ENCODE measurements at places on chromosomes 12 and 14.
A peak's percentile ranks its signal among the peaks of the same experiment; 100 is the strongest.

DNA sequence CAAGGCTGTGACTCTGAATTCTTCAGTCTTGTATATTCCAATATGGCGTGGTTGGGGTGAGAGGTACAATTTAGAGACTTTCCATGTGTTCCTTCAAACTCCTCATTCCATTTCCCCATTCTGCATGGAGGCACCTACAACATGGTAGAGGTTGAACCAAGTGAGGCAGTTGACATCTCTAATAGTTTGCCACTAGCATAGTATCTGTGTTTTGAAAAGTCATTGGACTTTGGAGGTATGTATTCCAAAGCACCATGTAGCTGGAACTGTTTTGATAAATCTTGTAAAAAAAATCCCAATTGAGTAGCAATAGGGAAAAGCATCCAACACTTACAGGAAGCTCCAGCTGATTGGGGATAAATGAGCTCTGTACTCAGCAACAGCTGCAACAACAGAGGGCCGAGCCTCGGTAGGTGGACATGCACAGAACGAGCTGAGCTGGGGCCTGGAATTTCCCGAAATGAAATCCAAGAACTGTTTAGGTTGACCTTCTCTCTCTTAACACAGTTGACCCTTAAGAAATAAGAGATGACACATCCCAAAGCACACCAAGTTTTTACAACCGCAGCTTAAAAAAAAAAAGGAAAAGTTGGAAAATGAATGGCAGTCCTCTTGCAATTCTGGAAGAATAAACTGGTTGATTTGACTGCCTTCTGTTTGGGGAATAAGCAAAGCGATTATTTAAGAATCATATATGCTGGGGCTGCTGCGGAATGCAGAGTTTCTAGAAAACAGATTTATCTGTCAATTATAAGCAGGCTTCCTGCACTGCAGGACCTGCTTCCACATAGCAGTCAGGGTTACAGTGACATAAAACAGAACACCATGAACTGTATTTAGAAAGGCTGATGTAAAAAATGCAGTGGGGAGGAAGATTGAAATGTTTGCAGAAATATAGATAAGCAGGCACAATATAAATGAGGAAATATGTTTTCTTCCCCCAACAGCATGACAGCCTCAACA is 194.6 kb upstream of the KRR1 start:
- no peak for DNase-seq

DNA sequence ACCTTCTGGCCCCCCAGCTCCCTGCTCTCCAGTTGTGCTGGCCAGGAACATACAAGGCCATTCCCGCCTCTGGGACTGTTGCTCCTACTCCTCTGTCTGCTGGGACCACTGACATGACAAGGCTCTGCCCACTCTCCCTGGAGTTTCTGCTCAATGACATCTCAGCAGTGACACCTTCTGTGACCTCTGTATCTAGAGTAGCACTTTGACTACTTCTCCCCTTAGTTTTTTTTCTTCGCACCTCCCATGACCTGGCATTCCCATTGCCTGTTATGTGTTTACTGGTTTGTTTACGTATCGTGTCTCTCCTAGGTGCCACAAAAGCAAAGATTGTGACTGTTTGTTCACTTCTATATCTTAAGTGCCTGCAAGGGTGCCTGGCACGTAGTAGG is 40.1 kb upstream of the TMEM263 start:
- no peak for DNase-seq

GRCh38 chr12:4320497-4320852 is 538 bp upstream of the TIGAR start:
- DNase-seq = no peak

DNA sequence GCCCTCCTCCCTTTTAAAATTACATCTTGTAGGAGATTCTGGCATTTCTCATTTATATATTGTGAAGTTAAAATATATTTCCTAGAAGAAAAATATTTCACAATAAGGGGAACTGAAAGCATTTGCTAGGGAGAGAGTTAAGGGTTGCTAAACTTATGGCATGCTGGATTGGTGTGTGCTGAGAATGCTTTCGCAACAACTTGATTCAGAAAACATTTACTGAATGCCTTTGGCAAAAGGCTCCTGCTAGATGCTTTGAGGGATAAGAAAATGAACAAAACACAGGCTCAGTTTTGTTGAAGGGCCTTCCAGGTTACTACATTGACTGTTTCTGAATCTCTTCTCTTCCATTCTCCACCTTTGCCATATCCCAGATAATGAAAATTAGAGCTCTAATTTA is 67.5 kb downstream of the DIP2B start:
- no peak for DNase-seq

GRCh38 chr14:89491711-89492381 is 74.8 kb upstream of the FOXN3 start:
- no peak for DNase-seq

DNA sequence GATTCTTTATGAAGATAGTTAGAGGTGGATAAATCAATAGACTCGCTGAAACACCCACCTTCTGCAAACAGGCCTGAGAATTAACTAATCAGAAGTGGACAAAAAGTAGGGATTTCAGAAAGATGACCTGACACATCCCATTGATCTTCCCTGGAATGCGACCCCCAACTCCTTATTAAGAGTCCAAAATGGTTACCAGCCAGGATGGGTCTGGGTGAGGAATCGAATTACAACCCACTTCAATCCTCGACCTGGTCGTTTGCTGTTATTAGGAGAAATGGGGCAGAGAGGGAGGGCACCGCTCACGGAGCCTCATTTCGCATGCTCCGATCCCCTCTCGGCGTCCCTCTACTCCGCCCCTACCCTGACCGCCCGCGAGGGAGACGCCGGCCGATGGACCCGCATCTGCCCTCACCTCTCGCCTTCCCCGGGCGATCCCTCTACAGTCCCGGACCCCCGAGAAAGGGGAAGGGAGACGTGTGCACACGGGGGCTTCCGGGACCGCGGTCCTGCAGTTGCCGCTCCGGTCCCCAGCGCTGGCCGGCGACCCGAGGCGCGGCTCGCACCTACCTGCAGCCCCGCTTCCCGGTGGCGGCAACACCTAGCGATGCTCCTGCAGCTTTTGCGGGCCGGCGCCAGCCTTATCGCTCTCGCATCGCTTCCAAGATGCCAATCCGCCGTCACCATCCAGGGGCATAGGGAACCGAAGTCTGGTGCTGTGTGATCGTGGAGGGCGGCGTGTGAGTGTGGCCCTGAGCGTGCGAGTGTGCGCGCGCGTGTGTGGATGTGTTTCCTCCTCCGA is 69.3 kb upstream of the USP15 start:
- DNase-seq = no peak

DNA sequence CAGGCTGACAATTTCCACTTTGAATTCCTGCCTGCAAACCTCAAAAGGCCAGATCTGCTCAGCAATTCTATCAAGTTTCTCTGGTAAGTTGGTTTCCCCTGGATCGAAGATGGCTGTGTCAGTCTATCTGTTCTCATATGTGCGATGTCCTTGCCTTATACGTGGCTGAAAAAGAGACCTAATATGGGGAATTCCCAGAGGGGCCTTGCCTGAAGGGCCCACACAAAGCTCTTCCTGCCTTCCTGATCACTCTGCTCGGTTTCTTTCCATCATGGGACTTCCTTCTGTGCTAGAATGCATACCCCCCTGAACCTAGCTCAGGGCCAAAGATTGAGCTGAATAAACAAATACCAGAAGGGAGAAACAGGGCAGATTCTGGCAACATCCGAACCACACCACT is 13.2 kb downstream of the TCL1B start:
- no peak for DNase-seq

DNA sequence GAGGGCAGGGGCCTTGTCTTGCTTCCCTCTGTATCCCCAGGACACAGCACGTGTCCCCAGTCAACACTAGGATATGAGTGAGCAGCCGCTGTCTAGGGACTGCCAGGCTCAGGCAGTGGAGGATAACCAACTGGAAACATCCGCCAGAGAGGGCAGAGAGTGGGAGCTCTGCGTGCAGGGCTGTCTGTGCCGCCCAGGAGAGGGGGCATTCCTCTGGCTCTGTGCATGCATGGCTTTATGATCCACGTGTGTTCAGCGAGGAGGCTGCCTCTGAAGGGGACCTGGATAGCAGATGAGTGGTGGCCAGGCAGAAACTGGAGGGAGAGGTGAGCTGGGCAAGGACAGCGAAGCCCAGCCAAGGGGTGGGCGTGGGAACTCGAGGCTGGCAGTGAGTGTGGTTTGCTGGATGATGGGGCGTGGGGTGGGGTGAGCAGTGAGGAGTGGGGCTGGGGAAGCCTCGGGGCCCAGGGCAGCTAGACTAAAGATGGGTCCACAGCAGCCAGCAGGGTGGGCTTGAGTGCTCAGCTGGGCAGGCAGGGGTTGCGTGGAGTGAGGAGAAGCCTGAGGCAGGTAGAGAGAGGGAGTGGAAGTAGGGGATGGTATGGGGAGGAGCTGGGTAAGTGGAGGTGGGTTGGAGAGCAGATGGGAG is 72.9 kb downstream of the PRIMA1 start:
- no peak for DNase-seq

GRCh38 chr12:43060742-43061141 is 471.2 kb upstream of the PRICKLE1 start:
- no peak for DNase-seq

DNA sequence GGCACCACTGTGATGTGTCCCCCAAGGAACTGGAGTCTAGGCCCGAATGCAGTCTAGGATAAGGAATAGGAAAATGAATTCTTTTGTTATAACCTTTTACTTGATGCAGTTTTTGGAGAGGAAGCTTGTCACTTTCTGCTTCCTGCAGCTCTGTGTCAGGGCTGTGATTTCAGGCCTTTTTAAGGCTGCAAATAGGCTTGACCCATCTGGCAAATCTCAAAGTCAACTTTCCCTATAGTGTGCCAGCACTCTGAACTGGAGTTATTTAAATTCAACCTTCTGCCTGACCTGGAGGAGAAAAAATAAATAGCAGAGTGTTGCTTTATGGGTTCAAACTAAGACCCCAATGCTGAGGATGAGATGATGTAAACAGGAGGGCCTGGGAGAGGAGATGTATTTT is 51.8 kb upstream of the CEP83 start:
- DNase-seq = no peak

DNA sequence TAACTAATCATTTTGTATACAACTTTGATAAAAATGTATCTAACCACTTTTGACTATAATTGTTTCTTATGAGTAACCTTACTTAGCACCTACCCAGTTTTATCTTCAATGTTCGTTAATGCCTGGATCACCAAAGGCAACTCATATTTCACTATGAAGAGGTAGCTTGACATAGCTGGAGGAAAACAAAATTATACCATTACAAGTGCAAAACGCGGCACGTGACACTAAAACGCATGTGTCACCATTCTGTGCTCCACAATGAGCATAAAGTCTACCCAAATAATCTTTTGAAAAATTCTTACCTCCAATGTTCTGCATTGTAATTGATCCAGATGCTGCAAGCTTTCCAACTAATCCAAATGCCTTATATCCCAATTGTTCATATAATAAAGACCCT is 5.8 kb downstream of the SLC38A2 start:
- no peak for DNase-seq

GRCh38 chr12:92210071-92210470 is 64.4 kb upstream of the BTG1 start:
- no peak for DNase-seq

DNA sequence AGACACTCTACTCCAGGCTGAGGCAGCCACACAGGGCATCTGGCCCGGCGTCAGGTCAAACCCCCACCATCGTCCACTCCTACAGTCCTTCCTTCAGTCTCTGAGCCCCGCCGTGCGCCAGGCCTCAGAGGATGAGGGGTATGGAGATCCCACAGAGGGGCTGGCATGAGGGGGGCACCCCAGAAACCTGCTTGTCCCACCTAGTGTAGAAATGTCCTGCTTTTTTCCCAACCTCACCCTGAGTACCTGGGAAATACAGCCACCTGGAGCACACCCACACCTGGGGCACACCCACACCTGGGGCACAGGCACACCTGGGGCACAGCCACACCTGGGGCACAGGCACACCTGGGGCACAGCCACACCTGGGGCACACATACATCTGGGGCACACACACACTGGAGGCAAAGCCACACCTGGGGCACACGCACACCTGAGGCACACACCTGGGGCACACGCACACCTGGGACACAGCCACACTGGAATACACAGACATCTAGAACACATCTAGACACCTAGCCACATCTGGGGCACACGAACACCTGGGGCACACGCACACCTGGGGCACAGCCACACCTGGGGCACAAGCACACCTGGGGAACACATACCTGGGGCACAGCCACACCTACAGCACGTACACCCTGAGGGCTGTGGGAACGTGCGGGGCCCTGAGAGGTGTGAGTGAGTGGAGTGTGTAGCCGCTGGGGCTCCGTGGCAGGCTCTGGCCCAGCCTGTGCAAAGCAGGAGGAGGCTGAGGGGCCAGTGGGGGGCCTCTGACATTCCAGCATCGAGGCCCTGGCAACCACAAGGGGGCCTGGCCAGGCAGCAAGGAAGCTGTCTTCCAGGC is 18.4 kb downstream of the AKT1 start:
- no peak for DNase-seq

DNA sequence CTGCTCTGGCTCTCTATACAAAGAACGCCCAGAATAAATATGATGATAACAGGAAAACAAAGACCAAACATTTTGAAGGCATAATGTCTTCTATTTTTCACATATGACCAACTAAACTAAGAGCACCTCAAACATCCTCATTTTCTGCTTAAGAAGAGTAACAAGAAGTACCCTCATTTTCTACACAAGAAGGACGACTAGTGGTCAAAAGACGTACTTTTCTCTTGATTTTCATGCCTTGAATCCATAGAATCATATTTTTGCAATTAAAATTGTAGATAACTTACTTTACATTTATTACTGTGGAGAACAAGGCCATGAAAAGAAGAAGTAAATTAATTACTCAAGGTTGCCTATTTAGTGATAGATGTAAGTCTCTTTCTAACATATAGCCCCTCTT is 358.6 kb downstream of the DUSP6 start:
- DNase-seq = no peak

- no peak for DNase-seq
Observed at GRCh38 chr12:62846491-62846890, 88.5 kb downstream of the PPM1H start.

GRCh38 chr14:49946320-49947141 is 53.6 kb downstream of the ARF6 start:
- DNase-seq = peak; percentile 28

GRCh38 chr14:70622111-70622712 is 19.5 kb upstream of the TTC9 start:
- DNase-seq = peak; percentile 52

DNA sequence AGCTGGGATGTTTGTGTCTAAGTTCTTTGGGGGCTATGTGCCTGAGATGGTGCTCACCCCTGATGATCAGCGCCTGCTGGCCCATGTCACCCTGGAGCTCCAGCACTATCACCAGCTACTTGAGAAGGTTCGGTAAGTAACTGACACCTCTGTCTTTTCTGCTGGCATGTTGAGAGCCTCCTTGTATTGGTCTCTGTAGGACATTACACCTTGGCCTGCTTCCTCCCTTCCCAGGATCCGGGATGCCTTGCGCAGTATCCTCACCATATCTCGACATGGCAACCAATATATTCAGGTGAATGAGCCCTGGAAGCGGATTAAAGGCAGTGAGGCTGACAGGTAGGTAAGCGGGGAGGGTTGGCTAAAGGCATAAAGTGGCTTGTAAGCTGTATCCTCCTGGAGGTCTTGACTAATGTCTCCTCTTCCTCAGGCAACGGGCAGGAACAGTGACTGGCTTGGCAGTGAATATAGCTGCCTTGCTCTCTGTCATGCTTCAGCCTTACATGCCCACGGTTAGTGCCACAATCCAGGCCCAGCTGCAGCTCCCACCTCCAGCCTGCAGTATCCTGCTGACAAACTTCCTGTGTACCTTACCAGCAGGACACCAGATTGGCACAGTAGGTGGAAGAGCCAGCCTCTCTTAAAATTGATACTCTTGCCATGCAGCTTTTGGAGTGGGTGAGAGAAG is 5.5 kb downstream of the DDIT3 start:
- DNase-seq = no peak

Measured in activated CD4-positive, alpha-beta T cell treated with anti-CD3 and anti-CD28 coated beads, Interleukin-2, amount 50 U/mL, for 1 hour (primary cell).